Kidney epithelial cell (primary cell): ENCODE measurements at places on chromosomes 1 and 21.
A peak's percentile ranks its signal among the peaks of the same experiment; 100 is the strongest.

DNA sequence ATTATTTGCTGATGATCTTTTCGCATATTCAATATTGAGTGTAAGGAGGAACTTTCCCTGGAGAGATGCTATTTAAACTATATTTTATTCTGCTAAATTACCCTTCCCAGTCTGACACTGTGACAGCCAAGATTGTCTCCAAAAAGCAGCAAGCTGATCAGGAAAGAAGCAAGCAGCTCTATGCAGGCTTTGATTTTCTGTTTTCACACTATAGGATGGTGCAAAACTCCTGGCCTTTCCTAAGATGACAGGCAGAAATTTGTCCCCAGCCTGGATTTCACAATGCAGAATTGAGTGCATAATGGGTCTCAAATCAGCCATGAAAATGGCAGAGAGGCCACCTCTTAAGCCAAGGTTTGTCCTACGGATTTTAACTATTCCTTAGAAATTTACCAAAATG is 1.1 kb downstream of the SGIP1 start:
- DNase-seq: no peak

DNA sequence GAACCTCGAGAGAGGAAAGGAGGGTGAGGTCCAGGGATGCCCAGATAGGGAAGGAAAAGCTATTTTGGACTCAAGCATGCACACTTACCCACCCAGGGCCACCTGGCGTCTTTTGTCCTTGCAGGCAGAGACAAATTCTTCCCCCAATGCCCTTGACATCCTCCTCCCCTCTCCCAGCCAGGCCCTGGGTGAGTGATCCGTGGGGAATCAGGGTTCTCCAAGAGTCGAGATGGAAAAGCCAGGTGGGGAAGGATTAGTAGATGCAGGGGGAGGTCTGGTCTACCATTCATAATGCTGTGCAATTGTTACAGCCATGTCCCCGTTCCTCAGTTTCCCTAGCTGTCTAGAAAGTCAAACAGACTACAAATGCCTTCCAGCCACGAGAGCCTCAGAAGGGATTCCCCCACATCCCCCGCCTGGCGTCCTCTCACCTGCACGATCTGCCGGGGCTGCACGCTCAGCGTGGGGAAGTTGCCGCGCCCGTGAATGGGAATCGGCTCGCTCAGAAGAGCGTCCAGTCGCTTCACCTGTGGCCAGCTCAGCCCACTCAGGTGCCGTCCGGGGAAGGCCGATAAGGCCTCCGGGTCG is 580 bp downstream of the TENT5B start:
- DNase-seq: no peak

GRCh38 chr1:25447547-25447946 is 16.9 kb downstream of the MACO1 start:
- no peak for DNase-seq

DNA sequence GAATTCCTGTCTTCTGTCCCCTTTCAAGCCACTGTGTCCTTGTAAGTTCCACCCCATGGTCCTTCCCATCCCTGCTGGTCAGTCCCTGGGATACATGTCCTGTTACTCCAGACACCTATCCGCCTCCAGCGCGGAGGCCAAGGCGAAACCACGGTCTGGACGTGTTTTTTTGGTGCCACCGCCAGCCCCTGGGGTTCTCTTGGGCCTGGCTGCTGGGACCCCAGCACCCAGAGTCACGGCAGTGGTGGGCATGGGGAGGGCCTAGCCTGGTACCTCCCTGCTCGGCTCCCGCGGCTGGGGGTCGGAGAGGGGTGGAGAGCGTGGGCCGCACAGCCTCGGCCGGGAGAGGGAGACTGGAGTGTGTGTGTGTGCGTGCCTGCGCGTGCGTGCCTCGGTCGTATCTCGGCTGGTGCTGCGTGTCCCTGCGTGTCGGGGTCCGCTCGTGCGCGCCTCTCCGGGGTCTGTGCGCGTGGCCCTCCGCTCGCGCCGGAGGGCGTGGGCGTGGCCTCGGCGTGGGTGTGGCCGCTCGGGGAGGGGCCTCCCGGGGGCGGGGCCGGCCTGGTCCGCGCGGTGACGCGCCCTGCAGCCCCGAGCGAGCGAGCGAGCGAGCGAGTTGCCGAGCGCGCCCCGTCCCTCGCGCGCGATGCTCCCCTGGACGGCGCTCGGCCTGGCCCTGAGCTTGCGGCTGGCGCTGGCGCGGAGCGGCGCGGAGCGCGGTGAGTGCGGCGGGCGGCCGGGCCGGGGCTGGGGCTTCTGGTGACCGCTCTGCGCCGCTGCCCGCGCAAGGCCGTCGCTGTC is at the start of gene VWA1:
Gene VWA1 (plus strand): TSS at position 585 of the 798 bp plus-strand sequence. CDS start 59 bp downstream, at position 644.
- DNase-seq: no peak

- peak; percentile 89 for DNase-seq
Observed at GRCh38 chr1:2451741-2452140, 24.3 kb upstream of the PLCH2 start.

DNA sequence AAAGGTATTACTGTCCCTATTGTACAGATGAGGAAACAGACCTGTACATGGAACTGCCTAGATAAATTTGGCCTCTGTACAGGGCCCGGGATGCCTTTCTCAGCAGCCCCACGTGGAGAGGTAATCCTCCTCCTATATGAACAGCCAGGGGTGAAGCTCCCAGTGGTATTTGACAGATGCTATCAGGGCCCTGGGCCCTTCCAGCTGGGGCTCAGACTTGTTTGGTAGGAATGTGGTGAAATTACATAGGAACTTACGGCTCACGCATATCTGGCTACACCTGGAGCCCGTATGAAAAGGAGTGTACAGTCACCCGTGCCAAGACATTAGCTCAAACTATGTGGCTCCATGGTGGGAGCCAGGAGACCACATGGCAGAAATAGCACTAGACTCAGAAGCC is 24.8 kb upstream of the TCEA3 start:
- DNase-seq: no peak

- no peak for DNase-seq
Observed at GRCh38 chr1:47405697-47406096, 10.4 kb upstream of the FOXE3 start.

GRCh38 chr1:216903382-216903740 is 180.1 kb upstream of the ESRRG start:
- DNase-seq: peak; percentile 88

GRCh38 chr21:45410865-45411809 is 6.2 kb downstream of the COL18A1 start:
- DNase-seq: no peak

- DNase-seq: no peak
Observed at GRCh38 chr21:20856926-20857325, 141.3 kb upstream of the NCAM2 start.

DNA sequence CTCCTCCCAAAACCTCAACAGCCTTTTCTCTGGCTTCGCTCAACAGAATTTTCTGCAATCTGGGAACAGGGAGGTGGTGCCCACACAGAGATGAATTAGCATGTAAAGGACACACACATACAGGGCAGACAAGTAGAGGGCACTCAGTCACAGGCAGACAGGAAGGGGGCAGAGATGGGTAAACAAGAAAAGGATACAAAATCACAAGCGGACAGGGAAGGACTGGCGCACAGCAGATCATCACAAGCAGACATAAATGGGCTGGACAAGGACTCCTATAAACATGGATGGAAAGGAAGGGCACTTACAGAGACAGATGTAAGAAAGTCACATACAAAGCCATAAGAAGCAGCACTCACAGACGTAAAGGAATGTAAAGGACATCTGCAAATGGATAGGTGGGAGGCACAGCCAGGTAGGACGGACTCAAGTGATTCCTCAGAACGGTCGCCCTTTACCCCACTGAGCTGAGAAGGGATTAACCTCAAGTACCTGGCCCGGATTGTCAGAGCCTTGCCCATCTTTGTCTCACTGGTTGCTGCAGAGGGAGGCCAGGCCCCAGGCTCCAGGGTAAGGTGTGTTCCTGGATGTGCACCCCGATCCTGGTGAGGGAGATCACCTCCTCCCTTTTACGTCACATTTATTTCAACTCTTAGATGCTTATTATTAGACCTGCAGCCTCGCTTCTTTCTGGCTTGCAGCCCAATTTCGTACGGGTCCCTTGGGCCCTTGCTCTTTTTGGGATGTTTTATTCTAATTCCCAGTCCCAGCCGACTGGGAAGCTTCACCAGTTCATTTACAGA is 836 bp upstream of the PRCC start:
- DNase-seq: no peak
